Renal cortical epithelial cell (primary cell): ENCODE measurements at places on chromosomes 12 and 14. TPM values are rescaled to one million over a fixed set of nuclear protein-coding genes. Genes with fewer than 3 reads are reported as not detected.

DNA sequence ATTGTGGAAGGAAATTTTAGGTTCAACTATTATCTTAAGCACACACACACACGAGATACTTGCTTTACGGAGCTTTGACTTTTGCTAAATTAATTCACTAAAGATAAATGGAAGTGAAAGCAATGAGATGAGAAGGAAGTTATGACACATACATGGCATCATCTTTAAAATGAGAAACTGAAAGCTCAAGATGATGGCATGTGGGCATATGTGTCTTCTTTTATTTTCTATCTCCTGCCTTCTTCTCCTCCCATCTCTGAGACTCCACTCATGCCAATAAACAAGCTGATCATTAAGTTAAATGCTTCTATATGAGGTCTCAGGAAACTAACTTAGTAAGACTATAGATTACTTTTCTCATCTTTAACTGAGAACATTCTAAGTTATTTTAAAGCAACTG, 216.7 kb downstream of the MED13L start:
- no peak for DNase-seq

DNA sequence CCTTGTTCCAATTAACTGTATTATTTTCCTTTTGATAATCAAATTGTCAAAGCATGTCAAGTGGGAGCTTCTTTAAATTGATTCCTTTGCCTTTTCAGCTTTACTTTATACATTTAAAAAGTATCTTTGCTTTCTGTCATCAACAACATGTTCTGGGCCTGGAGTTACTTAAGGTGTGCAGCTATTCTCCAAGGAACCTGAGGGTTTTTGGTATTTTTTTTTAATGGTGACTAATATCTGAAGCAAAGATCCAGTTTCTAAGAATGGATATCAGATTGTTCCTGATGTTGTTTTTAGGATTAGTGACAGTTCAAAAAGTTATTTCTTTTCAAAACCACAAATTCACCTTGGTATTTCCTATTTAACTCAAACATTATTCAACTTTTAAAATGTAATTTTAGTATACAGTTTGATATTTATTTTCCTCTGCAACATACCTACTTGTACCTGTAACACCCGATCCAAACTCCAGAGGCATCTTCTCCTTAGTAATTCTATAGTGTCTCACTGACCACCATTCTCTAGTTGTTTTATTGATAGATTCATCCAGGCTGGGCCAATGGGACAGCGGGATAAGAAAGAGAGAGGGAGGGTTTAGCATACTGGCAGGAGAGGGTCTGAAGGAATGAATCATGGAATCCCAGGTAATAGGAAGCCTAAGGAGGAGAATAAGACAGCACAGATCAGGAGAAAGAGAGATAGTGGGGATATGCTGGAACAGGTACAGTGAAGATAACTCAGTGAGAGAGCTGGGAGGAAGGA, 3.1 kb downstream of the CBLN3 start:
- no peak for DNase-seq

DNA sequence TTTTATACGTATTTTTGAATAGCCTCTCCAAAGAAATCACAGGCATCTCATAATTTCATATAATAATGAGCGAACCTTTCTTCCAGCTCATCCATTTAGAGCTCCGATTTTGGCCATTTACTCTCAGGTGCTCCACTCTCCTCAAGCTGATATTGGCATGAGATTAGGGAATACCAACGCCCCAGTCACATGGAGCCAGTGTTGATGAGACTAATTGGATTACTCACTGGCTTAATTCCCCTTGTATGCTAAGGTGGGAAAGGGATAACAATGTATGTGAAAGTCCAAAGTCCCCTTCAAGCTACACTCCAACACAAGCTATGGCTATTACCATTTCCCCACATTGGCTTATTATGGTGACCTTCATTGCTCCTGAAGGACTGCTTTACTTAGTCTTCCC, 76.6 kb upstream of the NAV3 start:
- DNase-seq = no peak

GRCh38 chr14:68822926-68823325, 30.1 kb upstream of the ZFP36L1 start:
- DNase-seq = no peak

Gene ZFHX2
- 0.69 and 1.8 TPM in 2 replicates for total RNA-seq

DNA sequence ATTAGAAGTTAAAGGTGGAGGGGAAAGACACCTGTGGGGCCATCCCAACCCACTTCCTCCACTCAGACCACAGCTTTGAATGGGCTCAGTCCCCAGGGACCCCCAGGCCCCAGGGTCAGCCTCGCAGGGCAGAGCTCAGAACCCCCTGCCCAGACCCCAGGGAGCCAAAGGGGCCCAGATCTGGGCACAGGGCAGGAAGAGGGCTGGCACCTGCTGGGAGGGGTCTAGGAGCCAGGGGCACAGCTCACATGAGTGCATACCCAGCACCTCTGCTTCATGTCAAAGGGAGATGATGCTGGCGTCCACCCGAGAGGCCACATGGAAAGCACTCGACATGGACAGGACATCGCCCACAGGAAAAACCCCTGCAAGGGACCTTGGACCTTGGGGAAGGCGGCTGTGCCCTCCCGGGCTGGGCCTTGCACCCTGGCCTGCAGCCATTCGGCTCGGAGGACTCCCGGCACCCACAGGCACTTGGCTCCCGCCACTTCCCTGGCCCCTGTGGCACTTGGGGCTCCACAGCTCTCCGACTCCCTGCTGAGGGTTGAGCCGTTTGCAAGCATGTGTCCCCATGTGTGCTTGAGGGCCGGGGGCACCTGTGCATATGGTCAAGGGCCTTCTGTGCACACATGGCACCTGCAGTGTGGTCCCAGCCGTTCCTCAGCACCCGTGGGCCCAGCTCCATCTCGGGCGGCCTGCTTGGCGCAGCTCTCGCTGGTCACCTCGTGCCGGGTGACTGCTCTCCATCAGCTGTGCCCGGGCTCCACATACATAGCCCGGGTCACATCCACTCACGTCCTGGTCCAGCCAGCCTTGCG, 7.8 kb upstream of the AMN start:
- DNase-seq = no peak

Gene FAM186B
- total RNA-seq = 0.30 and 0.35 TPM in 2 replicates

Gene OASL
- total RNA-seq = 0.94 and 4.0 TPM in 2 replicates

DNA sequence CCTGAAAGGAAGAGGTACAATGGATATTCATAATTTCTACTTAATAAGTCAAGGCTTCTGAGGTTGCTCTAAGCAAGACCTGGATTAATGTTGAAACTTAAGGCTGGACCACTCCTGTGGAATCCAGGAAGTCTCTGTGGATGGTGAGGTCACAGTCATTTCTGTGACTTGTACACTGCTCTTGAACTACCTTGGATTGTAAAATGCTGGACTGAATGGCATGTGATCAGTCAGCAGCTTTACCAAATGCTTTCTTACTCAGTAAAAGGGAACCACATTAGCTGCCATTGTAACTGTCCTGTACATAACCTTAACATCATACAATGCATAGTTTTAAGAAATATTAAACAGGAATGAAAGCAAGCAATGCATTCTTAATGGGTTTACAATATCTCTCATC, 182.9 kb downstream of the NOVA1 start:
- DNase-seq = peak; percentile 67

Gene ERG28
- total RNA-seq = 4.3 and 6.9 TPM in 2 replicates

Gene SDS
- 0.25 TPM in 1 of 2 replicates, not detected in the other for total RNA-seq
